ENCODE measurements at places on chromosomes 5 and 9. TPM values are rescaled to one million over a fixed set of nuclear protein-coding genes. Genes with fewer than 3 reads are reported as not detected.

DNA sequence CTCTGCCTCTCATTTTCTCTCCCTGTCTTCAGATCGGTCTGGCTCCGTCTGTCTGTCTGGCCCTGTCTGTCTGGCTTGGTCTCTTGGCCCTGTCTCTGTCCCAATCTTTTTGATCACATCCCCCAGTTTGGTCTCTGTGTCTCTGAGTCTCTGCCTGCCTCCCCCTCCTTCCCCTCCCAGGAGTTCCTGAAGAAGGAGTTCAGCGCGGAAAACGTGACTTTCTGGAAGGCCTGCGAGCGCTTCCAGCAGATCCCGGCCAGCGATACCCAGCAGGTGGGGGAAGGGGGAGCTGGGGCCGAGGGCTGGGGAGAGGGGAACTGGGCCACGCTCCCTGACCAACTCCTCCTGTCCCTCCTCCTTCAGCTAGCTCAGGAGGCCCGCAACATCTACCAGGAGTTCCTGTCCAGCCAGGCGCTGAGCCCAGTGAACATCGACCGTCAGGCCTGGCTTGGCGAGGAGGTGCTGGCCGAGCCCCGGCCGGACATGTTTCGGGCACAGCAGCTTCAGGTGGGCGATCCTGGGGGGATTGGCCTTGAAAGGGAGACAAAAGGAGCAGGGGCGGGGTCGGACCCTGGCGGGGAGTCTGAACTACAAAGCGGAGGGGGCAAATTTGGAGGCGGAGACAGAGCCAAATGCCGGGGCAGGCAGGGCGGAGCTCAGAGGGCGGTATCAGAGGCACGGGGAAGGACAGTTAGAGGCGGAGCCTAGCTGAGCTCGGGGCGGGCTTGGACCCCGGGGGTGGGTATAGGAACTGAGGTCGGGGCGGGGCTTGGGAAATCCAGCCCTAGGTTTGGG lies 9.0 kb downstream of the RGS14 start:
- H3K27me3 ChIP-seq = no peaks in the 10 kb centered on the region
- H3K4me1 ChIP-seq = peaks cover 69% of the 10 kb centered on the region
- H3K4me3 ChIP-seq = peak overlapping the region; percentile 40
- H3K36me3 ChIP-seq = peaks cover 7% of the 10 kb centered on the region

GRCh38 chr5:28012538-28012937 lies 974.2 kb upstream of the CDH9 start:
- H3K4me3 ChIP-seq = no peak overlapping the region
- peaks cover 14% of the 10 kb centered on the region for H3K36me3 ChIP-seq
- H3K27ac ChIP-seq = no peak overlapping the region
- H3K27me3 ChIP-seq = no peaks in the 10 kb centered on the region
- no peaks in the 10 kb centered on the region for H3K4me1 ChIP-seq
- DNase-seq = no peak

DNA sequence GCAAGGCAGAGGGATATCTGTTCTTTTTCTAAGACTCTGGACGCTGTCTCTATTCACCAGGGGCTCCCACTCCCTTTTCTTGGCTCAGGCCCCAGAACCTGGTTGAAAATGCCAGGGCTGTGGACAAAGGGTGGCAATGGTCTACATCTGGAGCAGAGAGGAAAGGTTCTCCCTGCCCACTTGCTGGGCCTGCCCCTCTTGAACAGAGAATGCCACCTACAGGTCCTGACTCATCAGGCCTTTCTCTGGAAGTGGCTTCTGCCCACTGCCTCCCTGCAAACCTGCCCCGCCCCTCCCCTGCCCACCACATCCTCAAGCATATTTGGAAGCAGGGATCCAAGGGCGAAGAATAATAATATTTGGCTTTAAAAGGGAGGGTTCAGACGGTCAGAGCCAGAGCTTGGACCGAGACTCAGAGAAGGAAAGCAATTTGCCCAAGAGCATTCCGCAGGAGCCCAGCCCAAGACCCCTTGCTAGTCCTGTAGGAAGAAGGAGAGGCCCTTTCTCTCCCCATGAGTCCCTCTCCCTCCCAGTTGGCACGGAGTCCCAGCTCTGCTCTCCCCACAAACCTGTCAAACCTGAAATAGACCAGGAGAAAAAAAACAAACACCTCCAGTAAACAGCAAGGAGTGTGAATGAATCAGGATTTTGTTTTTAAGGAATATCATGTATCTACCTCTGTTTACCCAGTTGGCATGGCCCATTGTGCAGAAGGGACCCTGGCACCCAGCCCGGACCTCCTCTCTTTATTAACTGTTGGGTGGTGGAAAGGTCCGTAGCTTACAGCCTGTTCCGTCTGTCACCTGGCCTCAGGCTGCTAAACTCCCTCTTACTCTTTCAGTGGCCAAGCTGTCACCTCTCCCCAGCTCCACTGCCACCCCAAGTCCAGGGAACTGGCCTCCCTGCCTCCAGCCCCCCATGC lies 37.7 kb upstream of the STXBP1 start:
- no peaks in the 10 kb centered on the region for H3K27me3 ChIP-seq
- H3K36me3 ChIP-seq = no peaks in the 10 kb centered on the region
- H3K4me3 ChIP-seq = peak overlapping the region; percentile 49
- DNase-seq = peak; percentile 52
- peaks cover 69% of the 10 kb centered on the region for H3K4me1 ChIP-seq

The PPP2R2B gene
- 2.0 TPM for total RNA-seq

- no peak overlapping the region for H3K4me3 ChIP-seq
- H3K4me1 ChIP-seq = peaks cover 4% of the 10 kb centered on the region
- H3K27ac ChIP-seq = no peak overlapping the region
- no peaks in the 10 kb centered on the region for H3K36me3 ChIP-seq
- H3K27me3 ChIP-seq = peaks cover 23% of the 10 kb centered on the region
Measured at GRCh38 chr5:6568383-6568782, 64.5 kb downstream of the NSUN2 start.

GRCh38 chr5:103120607-103121200 lies 603 bp downstream of the PPIP5K2 start:
- peak overlapping the region; percentile 97 for H3K27ac ChIP-seq
- peaks cover 48% of the 10 kb centered on the region for H3K4me1 ChIP-seq
- no peaks in the 10 kb centered on the region for H3K27me3 ChIP-seq

The DMRTA1 gene
- total RNA-seq = not detected
